ENCODE measurements at places on chromosomes 3 and 15.

- no peak for DNase-seq
These were observed 190.7 kb upstream of the MCTP2 start for GRCh38 chr15:94040541-94041248.

DNA sequence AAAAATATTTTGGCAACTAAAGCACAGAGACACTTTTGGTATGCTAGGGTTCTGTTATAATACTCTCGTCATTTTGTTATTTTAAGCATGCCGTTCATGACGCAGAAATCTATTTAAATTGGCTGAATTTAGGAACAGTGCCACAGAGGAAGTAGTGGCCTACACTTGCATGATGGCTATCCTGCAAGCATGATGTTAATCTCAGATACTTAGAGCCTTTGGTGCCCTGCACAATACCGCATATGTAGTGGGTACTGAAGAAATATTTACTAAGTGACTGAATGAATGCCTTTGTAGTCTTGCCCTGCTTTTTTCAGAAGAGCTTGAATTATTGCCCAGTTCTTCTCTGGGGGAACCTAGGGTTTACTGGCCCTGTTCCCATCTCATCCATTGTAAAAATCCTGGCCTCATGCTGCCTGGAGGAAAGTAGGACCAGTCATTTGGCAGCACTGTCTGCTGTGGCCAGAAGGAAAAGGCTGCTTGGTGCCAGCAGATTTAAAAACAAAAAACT lies 79.0 kb downstream of the SERPINI1 start:
- no peak for DNase-seq

- DNase-seq = no peak
These were observed 20.2 kb downstream of the ARNT2 start for GRCh38 chr15:80424381-80424780.

DNA sequence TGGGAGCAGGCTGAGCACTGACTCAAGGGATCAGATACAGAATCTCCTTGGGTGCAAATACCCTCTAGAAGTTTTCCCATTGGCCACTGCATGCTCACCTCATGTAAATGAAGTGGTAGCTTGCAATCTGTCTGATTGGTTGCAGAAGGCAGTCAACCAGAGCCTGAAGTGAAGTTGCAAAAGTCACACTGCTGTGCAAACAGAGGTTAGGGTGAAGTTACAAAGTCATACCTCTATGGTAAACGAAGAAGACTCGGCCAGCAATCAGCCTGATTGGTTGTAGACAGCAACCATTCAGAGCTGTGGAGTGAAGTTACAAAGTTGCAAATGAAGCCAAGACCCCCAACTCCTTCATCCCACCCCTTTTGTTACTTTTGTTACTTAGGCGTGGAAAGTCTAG lies 27.1 kb downstream of the STARD9 start:
- DNase-seq = no peak

DNA sequence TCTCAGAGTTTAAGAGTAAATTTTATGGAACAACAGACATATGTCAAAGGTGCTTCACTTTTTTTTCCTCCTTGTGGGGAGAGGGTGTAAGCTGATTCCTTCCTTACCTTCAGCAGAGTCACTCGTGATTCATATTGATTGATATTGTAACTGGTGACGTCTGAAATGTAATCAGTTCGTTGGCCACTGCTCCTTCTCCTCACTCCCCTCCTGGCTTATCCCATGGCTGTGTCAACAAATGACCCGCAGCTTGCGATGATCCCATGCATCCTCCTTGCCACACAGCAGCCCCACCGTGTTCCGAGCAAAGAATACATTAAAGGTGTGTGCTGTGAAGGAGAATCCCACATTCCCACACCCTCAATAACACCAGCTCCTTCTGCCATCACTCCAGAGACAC lies 7.3 kb downstream of the MGLL start:
- DNase-seq = no peak

DNA sequence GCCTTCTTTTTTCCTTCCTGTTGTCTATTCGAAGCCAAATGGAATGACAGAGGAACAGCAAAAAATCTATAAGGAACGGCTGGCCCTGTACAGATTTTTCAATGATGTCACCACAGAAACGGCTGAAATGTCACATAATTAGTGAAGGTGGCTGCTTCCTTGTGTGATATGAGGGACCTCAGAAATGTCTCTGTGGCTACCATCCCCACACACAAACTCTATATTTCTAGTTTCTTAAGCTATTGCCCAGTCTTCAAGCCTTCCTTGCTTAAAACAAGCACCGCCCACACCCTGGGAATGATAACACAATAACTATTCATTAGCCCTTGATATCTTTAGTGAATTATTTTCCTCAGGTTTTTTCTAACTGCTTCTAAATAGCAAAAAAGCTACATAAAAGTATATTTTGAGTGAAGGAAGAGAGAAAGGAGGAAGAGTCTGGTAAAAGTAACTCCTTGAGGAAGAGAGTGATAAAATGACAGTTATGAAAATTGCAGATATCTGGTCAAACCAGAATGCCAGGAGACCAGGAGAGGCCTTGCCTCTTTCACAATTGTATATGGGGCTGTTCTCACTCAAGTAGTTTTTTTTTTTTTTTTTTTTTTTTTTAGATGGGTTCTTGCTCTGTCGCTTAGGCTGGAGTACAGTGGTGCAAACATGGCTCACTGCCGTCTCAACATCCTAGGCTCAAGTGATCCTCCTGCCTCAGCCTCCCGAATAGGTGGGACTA lies 38.7 kb downstream of the FMN1 start:
- DNase-seq = no peak

GRCh38 chr3:156772588-156773206 lies 53.5 kb upstream of the LEKR1 start:
- DNase-seq = no peak

DNA sequence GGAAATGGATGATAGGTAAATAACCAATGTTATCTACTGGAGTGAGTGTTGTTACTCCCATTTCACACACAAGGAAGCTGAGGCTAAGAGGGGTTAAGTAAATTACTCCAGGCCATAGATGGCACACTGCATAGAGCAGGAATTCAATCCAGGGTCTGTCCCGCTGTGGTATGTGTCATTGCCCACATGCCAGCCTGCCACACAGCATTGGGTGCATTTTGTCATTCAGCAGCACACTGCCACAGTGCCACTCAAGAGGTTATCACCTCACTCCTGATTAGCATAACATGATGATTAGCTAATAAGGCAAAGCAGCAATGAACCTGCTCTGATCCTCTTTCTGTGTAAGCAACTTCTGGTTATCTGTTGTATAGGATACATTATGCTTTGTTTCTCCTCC lies 157.4 kb upstream of the CTNNB1 start:
- DNase-seq = peak; percentile 16

- no peak for DNase-seq
These were observed 4.9 kb downstream of the LPP start for GRCh38 chr3:188158731-188159310.

DNA sequence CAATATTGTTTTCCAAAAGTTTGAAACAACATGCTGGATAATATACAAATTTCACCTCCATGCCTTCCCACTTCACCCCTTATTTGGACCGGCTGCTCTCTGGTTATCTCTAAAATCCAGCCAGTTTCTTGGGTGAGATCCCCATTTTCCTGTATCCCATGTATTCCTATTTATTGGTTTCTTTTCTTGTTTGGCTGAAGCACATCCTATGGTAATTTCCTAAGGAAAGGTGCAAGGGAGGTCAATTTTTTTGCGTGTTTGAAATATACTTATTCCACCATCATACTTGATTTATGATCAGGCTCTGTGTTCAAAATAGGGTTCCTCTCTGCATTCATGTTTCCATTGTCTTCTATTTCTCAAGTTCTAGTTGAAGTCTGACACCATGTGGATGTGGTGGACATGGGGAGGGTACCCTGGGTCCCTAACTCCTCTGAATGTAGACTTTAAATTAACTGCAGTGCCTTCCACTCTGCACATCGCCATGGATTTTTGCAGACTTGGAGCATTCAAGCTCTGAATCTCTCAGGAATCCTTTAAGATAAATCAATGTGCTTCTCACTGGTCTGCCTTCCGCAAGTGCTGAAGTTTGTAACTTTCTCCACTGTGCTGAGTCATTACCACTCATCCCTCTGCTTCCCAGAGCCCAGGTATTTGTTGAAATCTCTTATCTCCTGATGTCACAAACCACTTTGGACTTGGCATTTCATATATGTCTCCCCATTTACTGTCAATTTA lies 52.1 kb upstream of the TLE3 start:
- no peak for DNase-seq

DNA sequence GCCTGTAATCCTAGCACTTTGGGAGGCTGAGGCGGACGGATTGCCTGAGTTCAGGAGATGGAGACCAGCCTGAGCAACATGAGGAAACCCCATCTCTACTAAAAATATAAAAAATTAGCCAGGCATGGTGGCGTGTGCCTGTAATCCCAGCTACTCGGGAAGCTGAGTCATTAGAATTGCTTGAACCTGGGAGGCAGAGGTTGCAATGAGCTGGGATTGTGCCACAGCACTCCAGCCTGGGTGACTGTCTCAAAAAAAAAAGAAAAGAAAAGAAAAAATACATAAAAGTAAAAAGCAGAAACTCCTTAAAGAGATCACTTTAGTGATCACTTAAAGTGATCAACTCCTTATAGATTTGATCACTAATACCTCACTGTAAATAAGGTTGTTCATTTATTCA lies 78.0 kb downstream of the GMPS start:
- DNase-seq = no peak

GRCh38 chr3:32884591-32884990 lies 66.8 kb downstream of the TRIM71 start:
- no peak for DNase-seq

DNA sequence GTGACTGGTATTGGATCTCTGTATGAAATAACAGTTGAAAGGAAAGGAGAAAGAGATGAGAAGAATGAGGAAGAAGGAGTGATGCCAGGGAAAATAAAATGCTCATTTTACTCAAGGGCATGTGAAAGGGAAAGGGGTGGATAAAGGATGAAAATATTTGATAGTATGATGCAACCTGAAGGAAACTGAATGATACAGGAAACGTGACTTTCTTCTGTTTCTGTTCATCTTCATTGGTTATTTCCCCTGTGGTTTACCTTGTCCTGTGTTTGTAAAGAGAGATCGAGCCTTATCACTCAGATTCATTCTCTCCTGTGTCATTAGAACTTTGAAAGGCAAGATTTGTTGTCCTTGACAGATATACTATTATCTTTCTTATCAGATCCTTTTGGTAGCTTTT lies 243.6 kb upstream of the SLITRK3 start:
- no peak for DNase-seq

- DNase-seq = no peak
These were observed 93.4 kb upstream of the UMPS start for GRCh38 chr3:124636863-124637296.

DNA sequence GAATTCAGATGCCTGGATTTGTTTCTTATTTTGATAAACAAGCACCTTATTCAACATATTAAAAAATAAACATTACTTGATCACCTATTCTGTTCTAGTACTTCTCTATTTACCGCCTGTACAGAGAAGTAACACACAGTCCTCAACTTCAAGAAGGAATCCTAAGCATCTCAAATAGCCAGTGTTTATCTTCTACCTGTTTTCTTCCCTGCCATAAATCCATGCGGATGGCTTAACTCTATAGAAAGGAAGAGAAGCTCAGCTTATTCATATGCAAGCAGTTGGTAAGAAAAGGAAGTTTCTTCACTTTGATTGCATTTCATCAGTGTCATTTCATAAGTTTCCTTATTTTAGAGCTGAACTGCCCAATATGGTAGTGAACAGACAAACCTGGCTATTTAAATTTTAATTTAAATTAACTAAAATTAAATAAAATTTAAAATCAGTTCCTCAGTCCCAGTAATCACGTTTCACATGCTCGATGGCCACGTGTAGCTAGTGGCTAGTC lies 210.0 kb upstream of the PEX5L start:
- no peak for DNase-seq

GRCh38 chr3:49607105-49607591 lies 52.9 kb downstream of the BSN start:
- peak; percentile 23 for DNase-seq

GRCh38 chr3:48607519-48607918 lies 1.9 kb downstream of the UQCRC1 start:
- DNase-seq = no peak

DNA sequence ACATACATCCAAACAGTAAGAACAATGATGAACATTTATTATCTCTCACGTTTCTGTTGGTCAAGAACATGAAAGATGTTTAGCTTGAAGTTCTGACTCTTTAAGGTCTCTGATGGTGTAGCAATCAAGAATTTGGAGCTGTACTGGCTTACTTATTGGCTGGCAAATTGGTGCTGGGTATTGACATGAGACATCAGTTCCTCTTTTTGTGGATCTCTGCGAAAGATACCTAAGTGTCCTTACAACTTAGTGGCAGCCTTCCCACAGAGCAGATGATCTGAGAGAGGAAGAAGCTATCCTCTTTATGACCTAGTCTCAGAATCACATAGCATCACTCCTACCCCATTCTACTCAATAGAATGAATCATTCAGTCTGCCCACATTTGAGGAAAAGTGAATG lies 309.8 kb upstream of the DCBLD2 start:
- no peak for DNase-seq

DNA sequence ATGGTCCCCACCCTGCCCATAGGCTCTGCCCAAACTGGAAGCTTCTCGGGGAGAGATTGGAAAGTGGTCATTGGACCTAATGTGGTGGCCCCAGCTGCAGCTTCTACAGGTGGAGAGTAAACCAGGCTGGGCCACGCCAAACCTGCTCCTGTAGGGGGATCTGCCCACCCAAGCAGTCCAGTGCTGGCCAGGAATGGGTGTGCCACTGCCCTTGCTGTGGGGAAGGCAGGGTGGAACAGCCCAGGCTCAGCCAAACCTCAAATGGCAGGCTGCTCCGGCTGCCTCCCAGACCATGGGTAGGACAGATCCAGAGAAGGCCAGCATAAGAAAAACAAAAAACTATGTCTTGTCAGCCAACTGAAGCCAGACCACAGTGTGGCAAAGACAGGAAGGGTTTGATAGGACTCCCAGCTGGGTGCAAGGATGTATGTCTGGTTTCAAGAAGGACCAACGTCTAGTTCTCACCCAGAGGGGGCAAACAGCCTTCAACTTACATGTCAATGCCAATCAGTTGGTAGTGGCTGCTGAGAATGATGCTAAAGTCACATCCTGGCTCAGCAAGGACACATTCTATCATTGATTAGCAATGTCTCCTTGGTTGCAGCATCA lies 267.3 kb downstream of the UACA start:
- DNase-seq = no peak

GRCh38 chr3:16090706-16091105 lies 83.8 kb upstream of the GALNT15 start:
- no peak for DNase-seq

DNA sequence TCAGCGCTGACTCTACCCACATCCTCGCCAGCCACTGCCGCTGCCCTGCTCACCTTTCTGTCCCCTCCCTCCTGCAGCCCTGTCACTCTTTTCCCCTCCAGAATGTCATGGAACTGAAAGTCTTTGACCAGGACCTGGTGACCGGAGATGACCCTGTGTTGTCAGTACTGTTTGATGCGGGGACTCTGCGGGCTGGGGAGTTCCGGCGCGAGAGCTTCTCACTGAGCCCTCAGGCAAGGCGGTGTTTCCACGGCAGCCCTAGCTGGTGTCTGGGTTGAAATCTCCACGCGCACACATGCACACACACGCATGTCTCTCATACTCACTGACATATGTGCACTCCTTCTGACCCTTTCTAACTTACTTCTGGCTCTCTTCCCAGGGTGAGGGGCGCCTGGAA lies 2.0 kb downstream of the PLA2G4B start:
- no peak for DNase-seq

GRCh38 chr3:72587282-72587681 lies 261.0 kb downstream of the SHQ1 start:
- peak; percentile 67 for DNase-seq
